NCI-H2107 (cell line): ENCODE measurements at places on chromosomes 12 and 14.

- DNase-seq: no peak
Measured at GRCh38 chr12:109567296-109567695, 6.0 kb downstream of the MMAB start.

- DNase-seq: no peak
Measured at GRCh38 chr12:106309671-106310505, 7.4 kb downstream of the TCP11L2 start.

DNA sequence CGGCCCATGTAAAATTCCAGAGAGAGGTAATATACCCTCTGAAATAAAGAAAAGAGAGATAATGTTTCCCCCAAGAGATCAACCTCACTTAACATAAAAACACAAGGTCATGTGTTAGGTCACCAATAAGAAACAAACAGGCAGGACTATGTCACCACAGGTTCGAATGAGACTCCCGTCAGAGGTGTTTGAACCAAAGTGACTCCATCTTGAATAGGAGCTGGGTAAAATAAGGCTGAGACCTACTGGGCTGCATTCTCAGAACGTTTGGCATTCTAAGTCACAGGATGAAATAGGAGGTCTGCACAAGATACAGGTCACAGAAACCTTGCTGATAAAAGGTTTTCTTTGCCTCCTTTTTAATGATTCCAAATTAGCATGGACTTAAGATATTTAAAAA is 6.5 kb downstream of the PYGL start:
- no peak for DNase-seq

DNA sequence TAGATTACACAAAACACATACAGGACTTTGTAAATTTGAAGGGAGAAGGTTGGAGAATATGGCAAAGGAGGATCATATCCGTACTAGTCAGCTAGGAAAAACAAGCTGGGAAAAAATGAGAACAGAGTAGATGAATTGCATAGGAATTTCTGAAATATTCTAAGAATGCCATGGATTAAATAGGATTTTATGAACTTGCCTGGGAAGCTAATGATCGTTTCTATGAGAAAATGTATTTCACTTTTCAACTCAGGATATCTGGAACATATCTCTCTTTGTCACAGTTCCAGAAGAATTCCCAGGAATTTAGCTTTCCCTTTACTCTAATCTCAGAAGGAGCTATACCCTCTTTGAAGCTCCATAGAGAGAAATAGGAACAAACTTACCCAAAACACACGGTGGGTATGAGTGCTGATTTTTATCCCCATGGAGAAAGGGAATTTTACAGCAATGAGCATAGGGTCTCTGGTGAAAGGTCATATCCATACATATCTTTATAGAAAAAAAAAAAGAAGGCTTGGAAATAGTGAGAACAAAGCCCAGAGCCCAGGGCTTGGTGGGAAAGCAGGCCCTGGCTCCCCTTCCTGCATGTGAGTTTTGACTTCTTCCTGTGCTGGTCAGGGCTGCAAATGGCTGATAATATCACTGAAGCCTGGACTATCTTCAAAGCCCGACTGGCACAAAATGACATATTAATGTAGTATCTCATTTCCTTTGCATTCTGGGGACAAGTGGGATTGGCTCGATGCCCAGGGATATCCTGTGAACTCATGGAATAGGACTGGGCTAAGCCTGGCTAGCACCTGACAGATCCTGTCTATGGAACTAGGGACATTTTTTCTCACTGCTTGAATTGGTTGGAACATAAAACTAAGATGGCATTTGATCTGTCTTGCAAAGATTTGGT is 136.3 kb downstream of the AEBP2 start:
- DNase-seq: no peak

- DNase-seq: no peak
Measured at GRCh38 chr12:127819056-127819455, 447.9 kb upstream of the TMEM132C start.
